Large intestine (tissue), 12 donors: ENCODE measurements at places on chromosomes 12 and 14. TPM values are rescaled to one million over a fixed set of nuclear protein-coding genes. Genes with fewer than 3 reads are reported as not detected.

- peaks cover 2% of the 10 kb centered on the region for H3K36me3 ChIP-seq
- peak overlapping the region; percentile 89 for H3K27ac ChIP-seq
These were observed 181.1 kb downstream of the ESR2 start for GRCh38 chr14:64112867-64113678.

GRCh38 chr12:67716817-67717216 is 68.3 kb downstream of the DYRK2 start:
- H3K4me1 ChIP-seq, result peaks cover 20% of the 10 kb centered on the region
- no peak for DNase-seq
- H3K27ac ChIP-seq, result no peak overlapping the region

- H3K27ac ChIP-seq, result no peak overlapping the region
- H3K4me3 ChIP-seq, result no peak overlapping the region
- H3K27me3 ChIP-seq, result no peaks in the 10 kb centered on the region
These were observed 252.5 kb downstream of the TMEM132C start for GRCh38 chr12:128519426-128519825.

DNA sequence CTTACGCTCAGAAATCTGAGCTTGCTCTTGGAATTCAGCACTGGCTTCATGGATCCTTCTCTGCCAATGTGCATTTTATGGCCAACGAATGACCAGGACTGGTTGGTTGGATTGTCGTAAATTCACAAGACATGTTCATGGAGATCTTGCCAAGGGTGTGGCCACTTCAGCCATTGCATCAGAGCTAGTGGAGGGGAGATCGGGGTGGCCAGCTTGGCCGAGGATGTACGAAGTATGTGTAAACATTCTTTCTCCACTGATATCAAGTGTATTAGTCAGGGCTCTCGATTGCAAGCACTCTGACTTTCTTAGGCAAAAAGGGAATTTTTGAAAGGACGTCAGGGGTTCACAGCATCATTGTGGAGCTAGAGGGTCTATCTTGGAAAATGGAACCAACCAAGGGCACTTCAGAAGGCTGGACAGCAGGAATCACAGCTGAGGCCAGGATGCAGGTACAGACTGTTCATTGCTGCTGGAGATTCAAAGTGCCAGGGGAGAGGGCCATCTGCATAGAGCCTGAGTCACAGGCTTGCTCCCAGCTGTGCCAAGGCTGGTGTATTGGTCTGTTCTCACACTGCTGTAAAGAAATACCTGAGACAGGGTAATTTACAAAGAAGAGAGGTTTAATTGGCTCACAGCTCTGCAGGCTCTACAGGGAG is 32.9 kb upstream of the ADGRD1 start:
- no peak overlapping the region for H3K4me3 ChIP-seq
- DNase-seq, result peak; percentile 60
- no peaks in the 10 kb centered on the region for H3K4me1 ChIP-seq
- no peaks in the 10 kb centered on the region for H3K36me3 ChIP-seq
- no peak overlapping the region for H3K27ac ChIP-seq
- H3K27me3 ChIP-seq, result no peaks in the 10 kb centered on the region

ZNF641 gene
- 23.0 TPM for polyA plus RNA-seq

LMNTD1 gene
- polyA plus RNA-seq, result 0.22 TPM

CNTN1 gene
- 7.4 TPM for polyA plus RNA-seq

DNA sequence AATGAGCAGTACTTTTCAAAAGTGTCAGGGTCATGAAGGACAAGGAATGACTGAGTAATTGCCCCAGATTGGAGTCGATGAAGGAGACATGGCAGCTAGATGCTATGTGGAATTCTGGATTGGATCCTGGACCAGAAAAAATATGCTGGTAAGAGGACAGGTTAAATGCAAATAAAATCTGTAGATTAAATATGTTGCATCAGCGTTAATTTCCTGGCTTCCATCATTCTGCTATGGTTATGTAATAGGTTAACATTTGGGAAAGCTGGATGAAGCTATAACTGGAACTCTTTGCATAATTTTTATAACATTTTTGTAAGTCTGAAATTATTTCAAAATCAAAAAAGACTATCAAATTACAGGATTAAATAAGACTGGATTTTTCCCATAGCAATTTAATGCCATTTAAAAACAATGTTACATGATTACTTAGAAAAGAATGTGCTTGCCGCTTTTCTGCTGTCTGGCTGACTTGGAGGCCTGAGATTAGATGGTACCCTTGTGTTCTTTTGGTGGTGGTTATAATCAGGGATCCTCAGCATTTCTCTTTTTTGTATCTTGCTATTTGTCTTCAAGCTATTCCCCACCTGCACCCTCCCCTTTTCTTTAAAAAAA is 65.1 kb downstream of the FBXW8 start:
- H3K4me1 ChIP-seq, result no peaks in the 10 kb centered on the region
- no peak overlapping the region for H3K4me3 ChIP-seq
- no peaks in the 10 kb centered on the region for H3K27me3 ChIP-seq
- no peak overlapping the region for H3K27ac ChIP-seq

GRCh38 chr12:57180321-57180989 is 33.0 kb upstream of the LRP1-AS start:
- H3K4me1 ChIP-seq, result no peaks in the 10 kb centered on the region
- no peaks in the 10 kb centered on the region for H3K27me3 ChIP-seq
- no peak overlapping the region for H3K27ac ChIP-seq
- H3K36me3 ChIP-seq, result peaks cover 87% of the 10 kb centered on the region

DNA sequence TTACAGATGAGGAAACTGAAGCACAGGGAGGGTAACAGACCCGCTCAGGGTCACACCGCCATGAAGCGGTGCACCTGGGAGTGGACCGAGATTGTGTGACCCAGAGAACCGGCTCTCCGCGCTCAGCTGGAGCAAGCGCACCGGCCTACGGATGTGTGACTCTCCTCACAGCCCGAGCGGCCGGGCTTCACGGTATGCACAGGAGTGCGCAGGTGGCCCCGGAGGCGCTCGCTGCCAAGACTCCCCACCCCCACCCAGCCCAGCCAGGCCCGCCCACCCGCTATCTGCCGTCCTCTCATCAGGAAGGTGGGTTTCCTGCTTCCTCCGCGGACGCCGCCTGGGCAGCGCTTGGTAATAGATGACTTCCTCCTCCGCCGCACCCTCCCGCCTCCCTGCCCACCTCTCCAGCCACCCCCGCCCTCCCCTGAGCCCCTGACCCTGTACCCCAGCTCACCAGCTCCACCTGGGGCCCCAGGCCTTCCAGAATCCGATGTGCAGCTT is 110.7 kb downstream of the NCOR2 start:
- peaks cover 5% of the 10 kb centered on the region for H3K4me1 ChIP-seq
- no peaks in the 10 kb centered on the region for H3K27me3 ChIP-seq
- no peak for DNase-seq
- H3K36me3 ChIP-seq, result peaks cover 57% of the 10 kb centered on the region
- H3K4me3 ChIP-seq, result no peak overlapping the region
